NCI-H2081 (cell line): ENCODE measurements at places on chromosomes 3 and 15.

GRCh38 chr15:98611808-98612207, 36.5 kb upstream of the IGF1R start:
- DNase-seq, result peak; percentile 50

GRCh38 chr3:69823743-69824142, 84.5 kb downstream of the MITF start:
- DNase-seq, result no peak

DNA sequence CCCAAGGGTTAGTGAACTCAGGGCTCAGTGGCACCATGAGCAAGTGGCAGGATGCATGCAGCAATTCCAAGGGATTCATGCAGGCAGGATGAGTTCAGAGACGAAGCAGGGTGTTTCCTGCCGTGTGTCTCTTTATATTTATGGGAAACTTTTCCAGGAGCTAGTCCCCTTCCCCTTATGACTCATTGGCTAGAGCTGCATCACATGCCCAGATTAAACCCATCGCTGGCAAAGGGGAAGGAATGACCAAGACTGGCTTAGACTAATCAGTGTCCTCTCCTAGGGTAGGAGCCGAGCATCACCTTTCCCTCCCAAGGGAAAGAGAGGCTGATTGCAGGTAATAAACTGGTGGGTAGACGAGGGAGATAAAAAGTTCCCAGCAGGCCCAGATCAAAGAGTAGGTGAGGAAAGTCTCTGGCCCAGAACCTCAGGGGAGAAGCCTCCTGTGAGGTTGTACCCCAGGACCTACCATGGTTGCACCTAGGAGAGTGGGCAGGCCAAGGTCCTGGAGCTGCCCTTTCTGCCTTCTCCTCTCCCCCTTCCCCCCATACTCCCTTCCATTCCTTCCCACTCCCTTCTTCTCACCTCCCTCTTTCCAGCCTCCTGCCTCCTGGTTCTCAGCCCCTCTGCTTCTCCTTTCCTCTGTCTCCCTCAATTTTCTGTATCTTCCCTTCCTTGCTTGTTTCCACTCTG, 67.8 kb upstream of the ITGA11 start:
- DNase-seq, result no peak

DNA sequence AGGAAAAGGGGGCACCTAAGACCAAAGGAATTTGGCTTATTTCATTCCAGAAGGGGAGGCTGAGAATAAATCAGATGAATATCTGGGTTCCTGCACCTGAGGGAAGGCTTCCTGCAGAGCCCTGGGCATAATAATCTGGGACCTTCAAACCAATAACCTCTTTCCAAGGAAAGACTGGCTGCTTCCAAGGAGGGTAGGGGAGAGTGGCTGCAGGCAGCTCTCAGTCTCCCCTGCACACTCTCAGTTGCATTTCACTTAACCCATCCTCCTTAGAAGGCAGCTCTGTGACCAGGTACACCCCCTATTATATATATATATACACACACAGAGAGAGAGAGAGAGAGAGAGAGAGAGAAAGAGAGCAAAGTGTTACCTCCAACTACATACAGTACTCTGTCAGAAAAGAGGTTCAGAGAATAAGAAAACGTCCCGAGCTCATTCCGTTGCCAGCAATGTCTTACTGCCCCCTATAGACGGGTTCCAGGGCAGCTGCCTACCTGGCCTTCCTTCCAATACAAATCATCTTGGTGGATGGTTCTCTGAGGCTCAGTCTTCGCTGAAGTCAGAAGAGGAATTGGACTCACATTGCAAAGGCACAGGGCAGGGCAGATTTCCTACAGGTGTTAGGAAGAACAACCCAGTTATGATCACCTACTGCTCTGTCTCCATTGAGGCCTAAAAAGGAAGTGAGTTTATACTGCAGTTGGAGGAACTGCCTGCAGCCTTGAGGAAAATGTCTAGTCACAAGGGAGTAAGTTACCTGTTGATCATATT, 26.1 kb downstream of the CAPN3 start:
- peak; percentile 13 for DNase-seq

DNA sequence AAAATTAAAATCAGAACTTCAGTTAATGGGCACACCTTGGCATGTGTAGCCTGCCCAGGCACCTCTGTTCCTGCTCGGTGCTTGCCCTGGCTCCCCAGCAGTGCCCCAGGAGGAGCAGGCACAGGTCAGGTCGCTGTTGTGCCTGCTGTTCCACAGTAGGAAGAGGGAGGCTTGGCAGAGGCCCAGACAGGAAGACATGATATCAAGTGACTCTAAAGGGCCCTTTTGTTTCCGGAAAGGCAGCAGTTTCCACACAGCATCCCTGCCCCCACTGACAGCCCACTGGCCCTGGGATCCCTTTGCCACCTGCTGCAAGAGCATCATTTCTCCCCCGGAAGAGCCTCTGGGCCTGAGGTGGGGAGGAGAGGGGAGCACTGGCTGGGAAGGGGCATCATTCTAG, 40.5 kb upstream of the HES1 start:
- DNase-seq, result peak; percentile 68

- DNase-seq, result no peak
Observed at GRCh38 chr15:31367730-31368344, 41.2 kb downstream of the KLF13 start.

- no peak for DNase-seq
Observed at GRCh38 chr15:59501597-59501996, 63.6 kb downstream of the FAM81A start.

GRCh38 chr3:43774799-43775198, 84.1 kb downstream of the ABHD5 start:
- no peak for DNase-seq

GRCh38 chr15:94004697-94005096, 226.7 kb upstream of the MCTP2 start:
- no peak for DNase-seq

DNA sequence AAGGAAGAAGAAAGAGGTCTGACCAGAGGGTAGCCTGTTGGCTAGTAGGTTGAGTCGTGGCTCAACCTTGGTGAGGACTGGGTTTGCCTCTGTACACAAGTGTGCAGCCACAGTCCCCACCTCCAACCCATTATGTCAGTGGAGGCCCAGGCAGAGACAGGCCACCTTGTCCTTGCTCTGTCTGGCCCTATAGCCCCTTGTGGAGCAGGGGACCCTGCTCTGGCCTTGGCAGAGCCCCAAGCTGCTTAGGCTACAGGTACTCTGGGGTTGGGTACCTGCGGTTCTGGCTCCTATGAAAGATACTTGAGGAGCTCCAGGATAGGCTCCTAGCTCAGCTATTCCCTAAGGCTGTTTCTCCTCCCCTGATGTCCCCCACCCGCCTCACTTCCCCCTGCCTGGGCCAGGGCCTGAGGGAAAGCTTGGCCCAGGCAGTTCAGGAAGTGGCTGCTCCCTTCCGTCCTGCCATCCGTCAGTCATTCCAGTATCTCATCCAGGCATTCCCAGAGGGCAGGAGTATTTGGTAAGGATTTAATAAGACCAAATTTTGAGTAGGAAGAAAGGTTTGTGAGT, 44.0 kb downstream of the FGD5 start:
- DNase-seq, result no peak
